ENCODE measurements at places on chromosomes 7 and 10. TPM values are rescaled to one million over a fixed set of nuclear protein-coding genes. Genes with fewer than 3 reads are reported as not detected.
A peak's percentile ranks its signal among the peaks of the same experiment; 100 is the strongest.

The PROSER2 gene
- 1.2 TPM for total RNA-seq

The PIP gene
- total RNA-seq, result not detected

The RNF148 gene
- total RNA-seq, result not detected

GRCh38 chr7:39400836-39401235, 165.4 kb upstream of the YAE1 start:
- DNase-seq, result no peak

GRCh38 chr7:128398016-128398840, 11.6 kb downstream of the IMPDH1 start:
- peak; percentile 47 for DNase-seq

DNA sequence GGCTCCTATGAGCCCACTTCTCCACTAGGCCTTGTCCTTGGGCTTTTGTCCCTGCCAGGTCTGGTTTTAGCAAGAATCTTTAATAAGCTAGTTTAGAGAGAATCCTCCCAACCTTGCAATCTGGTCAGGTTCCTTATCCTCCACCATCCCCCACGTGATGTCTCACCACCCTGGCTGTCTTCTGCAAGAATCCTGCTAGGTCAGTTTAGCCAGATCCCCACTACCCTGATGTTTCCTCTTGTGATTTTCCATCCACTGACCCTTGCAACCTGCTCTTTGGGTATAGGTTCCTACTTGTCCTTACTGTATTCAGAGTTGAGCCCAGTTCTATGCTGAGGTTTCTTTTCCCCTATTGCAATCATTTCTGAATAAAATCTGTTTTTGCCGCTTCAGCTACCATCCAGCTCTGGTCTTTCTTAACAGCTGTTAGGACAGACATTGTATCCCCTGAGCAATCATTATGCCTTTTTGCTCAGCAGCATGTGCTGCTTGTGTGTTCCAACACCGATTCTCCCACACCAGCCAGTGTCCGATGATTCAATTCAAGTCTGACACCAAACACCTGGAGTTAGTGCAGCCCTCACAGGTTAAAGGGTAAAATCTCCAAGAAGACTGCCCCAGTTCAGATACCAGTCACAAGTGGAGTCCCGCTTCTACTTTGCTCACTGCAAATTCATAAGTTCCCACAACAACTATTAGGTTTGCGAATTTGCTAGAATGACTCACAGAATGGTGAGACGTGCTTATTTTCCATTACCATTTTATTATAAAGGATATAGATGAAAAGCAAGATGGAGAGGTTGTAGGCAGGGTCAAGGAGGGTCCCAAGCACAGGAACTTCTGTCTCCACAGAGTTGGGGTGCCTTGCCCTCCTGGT, 62.2 kb upstream of the ADCY1 start:
- DNase-seq, result no peak

DNA sequence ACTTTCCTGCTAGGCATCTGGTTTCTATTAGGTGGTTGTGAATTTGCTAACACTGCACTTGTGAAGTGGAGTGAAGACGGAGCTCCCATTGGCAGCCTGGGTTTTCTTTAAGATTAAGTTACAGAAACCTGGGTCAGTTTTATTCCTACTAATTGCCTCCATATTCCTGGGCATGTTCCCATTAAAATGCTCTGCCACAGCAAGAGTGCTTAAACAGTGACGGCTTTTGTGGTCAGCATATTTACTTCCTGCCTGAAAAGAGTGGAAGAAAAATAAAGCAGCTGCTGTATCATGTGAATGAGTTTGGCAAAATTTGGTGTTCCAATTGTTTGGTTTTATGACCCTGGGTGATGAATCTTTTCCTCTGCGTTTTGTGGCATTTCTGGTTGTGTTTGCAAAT, 96.9 kb upstream of the PLXDC2 start:
- no peak for DNase-seq

GRCh38 chr7:150898475-150899011, 46.2 kb downstream of the AOC1 start:
- DNase-seq, result peak; percentile 74

The PRPS1L1 gene
- total RNA-seq, result not detected

- DNase-seq, result no peak
Measured at GRCh38 chr7:33733870-33734650, 171.3 kb upstream of the BMPER start.

Measured in activated naive CD4-positive, alpha-beta T cell treated with anti-CD3 and anti-CD28 coated beads, Interleukin-2, amount 50 U/mL, for 72 hours (primary cell).